T-helper 2 cell treated with Interferon-gamma antibody and Interleukin-4, amounts not matched to agents 5 μg/mL and 100 μg/mL, for 36 hours (primary cell): ENCODE measurements at places on chromosomes 13 and 19.
A peak's percentile ranks its signal among the peaks of the same experiment; 100 is the strongest.

DNA sequence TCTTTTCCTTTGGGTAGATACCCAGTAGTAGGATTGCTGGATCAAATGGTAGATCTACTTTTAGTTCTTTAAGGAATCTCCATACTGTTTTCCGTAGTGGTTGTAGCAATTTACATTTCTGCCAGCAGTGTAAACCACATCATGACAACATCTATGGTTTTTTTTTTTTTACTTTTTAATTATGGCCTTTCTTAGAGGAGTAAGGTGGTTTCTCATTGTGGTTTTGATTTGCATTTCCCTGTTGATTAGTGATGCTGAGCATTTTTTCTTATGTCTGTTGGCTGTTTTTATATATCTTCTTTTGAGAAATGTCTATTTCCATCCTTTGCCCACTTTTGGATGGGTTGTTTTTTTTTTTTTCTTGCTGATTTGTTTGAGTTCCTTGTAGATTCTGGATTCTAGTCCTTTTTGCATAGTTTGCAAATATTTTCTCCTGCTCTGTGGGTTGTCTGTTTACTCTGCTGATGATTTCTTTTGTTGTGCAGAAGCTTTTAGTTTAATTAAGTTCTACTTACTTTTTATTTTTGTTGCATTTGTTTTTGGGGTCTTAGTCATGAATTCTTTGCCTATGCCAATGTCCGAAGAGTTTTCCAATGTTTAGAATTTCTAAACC is 38.8 kb downstream of the TDRD3 start:
- DNase-seq = no peak

- DNase-seq = peak; percentile 77
Observed at GRCh38 chr19:16078759-16079707, 2.7 kb downstream of the TPM4 start.

DNA sequence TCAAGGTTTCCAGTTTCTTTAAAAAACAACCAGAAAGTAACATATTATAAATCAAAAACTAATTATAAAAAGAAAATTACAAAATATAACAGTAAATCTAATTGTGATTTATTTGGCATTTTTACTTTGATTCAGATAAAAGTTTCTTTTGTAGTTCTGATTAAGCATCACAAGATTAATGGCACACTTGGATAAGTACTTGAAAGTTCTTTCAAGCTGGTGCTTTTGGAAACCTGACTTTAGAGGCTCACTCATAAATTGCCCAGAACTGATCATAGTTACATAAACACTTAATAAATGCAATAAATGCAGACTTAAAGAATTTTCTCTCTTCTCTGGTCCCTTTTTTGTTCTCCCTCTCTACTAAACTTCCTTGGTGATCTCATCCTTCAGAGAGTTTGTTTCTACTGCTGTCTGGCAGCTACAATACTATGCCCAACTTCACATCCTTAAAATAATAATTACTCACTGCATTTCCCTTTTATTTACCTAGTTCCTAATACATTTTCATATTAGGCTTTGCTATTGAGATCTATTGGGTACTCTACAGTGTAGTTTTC is 1417.0 kb downstream of the EFNB2 start:
- no peak for DNase-seq

GRCh38 chr13:50787316-50788195 is 55.9 kb downstream of the DLEU7 start:
- DNase-seq = no peak

- no peak for DNase-seq
Observed at GRCh38 chr19:5672708-5673459, 7.4 kb downstream of the MICOS13 start.

DNA sequence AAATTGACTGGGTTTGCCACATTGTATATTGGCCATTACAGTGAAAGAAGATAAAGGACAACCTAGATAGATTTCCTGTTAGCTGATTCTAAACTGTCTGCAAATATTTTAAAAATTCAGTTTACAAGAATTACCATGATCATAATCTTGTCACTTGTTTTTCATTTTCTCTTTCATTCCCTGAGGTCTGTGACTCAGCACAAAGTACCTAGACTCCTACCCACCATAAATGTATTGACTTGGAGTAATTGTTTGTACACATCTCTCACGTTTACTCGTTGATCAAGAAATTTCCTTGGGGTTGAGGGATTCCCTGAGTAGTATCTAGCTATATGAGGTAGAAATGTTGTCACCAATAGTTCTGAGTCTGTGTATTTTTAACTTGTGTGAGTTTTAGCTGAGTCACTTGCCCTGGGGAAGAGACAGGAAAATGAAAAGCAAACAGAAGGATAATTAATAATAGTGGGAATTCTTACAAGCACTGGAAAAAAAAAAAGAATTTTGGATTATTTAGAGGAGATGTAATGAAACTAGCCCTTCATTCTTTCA is 299.2 kb upstream of the DACH1 start:
- no peak for DNase-seq

- no peak for DNase-seq
Observed at GRCh38 chr19:18500376-18500775, 21.5 kb downstream of the ELL start.

DNA sequence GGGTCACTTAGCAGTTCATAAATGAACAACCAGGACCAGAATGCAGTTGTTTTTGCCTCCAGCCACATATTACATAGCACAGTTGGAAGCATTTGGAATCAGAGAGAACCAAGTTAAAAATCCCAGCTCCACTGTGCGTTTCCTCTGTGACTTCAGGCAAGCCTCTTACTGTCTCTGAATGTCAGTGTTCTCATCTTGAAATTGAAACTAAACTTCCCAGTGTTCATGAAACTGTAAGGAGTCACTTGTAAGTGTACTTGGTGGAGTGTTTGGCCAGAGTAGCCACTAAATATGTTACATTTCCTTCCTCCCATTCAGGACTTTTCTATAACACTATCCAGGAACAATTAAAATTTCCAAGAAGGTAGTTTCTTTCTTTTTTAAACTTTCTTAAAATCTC is 276.8 kb downstream of the KCNRG start:
- DNase-seq = no peak

GRCh38 chr13:38804536-38804935 is 117.7 kb downstream of the FREM2 start:
- no peak for DNase-seq

GRCh38 chr19:44818466-44819031 is 9.6 kb downstream of the BCAM start:
- DNase-seq = no peak

DNA sequence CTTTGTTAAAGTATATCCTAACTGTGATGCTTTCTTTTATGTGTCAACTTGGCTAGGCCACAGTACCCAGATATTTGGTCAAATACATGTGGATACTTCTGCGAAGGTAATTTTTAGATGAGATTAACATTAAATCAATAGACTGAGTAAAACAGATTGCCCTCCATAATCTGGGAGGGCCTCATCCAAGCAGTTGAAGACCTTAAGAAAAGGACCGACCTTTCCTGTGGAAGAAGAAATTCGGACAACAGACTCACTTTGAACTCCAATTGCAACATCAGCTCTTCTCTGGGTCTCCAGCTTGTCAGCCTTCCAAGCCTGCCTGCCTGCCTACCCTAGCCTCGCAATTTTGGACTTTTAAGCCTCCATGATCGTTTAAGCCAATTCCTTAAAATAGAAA is 57.9 kb upstream of the DOCK9 start:
- no peak for DNase-seq

DNA sequence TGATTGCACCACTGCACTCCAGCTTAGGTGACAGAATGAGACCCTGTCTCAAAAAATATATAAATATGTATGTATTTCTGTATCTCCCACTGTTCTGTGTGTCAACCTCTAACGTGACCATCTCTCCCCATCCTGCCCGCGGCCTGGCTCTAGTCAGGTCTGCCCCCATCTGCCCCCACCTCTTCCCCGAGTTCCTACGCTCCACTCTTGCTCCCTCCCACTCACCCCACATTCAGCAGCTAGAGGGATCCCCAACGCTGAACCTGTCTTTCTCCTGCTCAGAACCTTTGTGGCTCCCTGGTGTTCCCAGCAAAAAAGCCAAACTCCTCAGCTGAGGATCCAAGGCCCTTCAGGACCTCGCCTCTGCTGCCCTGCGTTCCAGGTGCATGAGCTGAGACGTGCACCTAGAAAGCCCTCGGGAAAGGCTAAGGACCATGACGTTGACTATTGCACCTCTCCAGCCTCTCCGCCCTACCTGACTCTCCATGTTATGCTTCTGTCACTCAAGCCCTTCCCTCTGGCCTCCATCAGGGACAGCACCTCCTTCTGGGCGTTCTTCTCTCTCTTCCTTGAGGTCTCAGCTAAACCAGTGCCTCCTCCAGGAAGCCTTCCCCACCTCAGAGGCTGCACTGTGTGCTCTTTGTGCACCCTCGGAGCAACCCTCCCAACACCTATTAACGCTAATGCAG is 18.1 kb downstream of the AKT2 start:
- no peak for DNase-seq

DNA sequence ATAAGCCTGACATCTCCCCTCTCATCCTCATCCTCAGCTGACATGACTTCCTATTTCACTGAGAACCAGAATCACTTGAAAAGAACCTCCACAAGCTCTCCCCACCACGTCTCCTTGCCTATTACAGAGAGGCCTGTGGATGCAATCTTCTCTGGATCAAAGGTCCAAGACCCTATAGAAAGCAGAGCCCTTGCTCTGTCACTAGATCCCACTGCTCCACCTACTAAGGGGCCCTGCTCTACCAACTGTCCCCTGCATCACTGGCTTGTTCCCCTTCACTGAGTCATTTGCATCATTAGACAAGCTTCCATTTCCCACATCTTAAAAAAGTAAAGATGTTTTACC is 40.8 kb downstream of the RCBTB2 start:
- no peak for DNase-seq

DNA sequence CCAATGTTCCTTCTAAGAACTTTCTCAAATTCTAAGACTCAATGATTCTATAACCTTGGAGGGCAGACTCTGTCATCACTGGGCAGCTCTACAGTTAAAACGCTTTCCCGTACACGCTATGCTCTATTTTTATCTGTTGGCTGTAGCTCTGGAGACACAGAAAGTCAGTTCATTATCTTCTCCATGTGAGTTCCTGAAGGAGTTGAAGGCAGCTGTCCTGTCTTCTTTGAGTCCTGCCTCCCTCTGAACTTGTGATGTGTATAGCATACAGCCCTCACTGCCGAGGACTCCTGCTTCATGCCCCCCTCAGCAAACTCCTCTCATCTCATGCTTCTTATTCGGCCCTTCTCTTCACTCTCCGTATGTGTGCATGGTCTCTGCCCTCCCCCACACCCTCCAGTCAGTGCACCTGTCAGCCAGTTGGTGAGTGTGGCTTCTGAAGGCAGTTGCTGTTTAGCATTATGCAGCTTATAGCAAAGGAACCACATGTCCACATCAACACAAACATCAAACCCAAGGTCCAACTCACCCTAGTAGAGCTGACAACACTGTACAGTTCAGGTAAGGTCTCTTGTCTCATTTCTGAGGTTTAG is 504.9 kb downstream of the DIAPH3 start:
- DNase-seq = no peak

- no peak for DNase-seq
Observed at GRCh38 chr19:34310494-34310981, 54.5 kb upstream of the GPI start.

GRCh38 chr19:49771674-49772139 is 4.9 kb downstream of the AP2A1 start:
- no peak for DNase-seq

- no peak for DNase-seq
Observed at GRCh38 chr13:23348262-23349127, 85.0 kb downstream of the SACS start.

GRCh38 chr13:76438050-76438449 is 448.2 kb downstream of the KCTD12 start:
- no peak for DNase-seq

GRCh38 chr13:39311619-39312018 is 273.4 kb downstream of the NHLRC3 start:
- DNase-seq = no peak

GRCh38 chr13:109233293-109233692 is 553.1 kb downstream of the IRS2 start:
- no peak for DNase-seq

GRCh38 chr13:94657167-94657566 is 55.2 kb downstream of the SOX21 start:
- DNase-seq = no peak

- DNase-seq = peak; percentile 94
Observed at GRCh38 chr19:3154957-3155736, 19.3 kb downstream of the GNA15 start.

DNA sequence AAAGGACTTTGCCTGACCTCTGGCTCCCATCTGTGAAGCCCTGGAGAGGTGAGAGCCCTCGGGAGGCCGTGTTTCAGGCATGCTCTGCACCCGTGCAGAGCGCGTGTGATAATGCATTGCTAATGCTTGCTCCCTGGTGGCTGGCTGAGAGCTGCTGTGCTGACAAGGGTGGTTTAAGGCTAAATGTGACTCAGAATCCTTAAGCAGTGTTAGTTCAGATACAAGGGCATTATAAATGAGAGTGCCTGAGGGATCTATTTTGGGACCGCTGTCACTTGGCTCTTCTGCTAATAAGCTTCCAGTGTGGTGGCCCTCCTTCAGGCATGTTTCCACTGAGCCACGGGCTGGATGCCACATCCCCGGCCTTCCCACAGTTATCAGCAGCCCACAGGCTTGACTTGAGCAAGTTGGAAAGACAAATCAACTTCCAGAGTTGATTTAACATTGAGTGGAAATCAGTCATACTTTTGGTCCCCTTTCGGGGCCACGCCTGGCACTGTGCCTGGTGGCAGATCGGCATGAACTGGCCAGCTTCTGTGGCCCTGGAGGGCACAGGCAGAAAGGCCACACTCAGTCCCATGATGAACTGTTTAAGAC is 17.0 kb downstream of the ALOX5AP start:
- no peak for DNase-seq

DNA sequence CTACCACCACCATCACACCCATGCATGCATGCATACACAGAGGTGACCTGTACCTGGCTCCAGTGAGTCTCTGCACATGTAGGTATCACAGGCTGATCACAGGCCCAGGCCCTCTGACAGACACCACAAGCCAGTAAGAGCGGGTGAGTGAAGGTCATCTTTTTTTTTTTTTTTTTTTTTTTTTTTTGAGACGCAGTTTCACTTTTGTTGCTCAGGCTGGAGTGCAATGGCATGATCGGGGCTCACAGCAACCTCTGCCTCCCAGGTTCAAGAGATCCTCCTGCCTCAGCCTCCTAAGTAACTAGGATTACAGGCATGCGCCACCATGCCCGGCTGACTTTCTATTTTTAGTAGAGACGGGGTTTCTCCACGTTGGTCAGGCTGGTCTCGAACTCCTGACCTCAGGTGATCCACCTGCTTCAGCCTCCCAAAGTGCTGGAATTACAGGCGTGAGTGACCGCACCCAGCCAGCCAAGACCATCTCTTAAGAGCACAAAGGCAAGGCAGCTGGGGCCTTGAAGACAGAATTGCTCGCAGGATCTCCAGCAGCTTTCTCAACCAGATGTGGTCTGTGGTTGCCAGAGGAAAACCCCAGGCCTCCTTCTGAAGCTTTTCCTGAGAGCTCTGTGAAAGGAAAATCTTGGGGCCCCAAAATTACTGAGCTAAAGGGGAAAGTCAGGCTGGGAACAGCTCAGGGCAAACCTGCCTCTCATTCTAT is 3.2 kb upstream of the NKG7 start:
- peak; percentile 76 for DNase-seq

- no peak for DNase-seq
Observed at GRCh38 chr19:42248270-42249148, 6.1 kb upstream of the GSK3A start.

GRCh38 chr13:76609643-76610042 is 276.6 kb downstream of the KCTD12 start:
- no peak for DNase-seq
